ENCODE measurements at places on chromosomes 5 and 9.
A peak's percentile ranks its signal among the peaks of the same experiment; 100 is the strongest.

DNA sequence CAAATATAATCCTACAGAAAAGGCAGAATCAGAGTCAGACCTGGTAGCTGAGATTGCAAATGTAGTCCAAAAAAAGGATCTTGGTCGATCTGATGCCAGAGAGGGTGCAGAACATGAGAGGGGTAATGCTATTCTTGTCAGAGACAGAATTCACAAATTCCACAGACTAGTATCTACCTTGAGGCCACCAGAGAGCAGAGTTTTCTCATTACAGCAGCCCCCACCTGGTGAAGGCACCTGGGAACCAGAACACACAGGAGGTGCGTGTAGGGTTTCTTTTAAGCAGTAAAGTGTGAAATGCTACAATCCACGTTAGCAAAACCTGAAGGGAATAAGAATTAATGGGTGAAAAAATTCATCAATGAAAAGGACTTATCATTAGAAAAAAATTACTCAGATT, 145.8 kb downstream of the GIN1 start:
- DNase-seq = no peak

DNA sequence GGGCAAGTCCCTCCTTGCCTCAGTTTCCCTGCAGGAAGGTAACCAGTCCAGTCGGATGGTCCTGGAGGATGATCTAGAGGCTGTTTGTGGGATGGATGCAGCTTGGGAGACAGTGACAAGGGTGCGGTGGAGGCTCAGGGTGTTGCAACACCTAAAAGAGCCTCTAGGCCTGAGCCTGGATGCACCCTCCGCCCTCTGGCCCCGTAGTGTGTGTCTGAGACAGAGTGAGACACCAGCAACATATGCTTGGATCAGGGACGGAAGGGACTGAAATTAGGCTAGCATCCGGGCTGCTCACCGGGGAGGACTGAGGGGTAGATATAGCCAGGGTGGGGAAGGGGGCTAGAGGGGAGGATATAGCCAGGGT, 1.1 kb downstream of the CRAT start:
- DNase-seq = peak; percentile 41

DNA sequence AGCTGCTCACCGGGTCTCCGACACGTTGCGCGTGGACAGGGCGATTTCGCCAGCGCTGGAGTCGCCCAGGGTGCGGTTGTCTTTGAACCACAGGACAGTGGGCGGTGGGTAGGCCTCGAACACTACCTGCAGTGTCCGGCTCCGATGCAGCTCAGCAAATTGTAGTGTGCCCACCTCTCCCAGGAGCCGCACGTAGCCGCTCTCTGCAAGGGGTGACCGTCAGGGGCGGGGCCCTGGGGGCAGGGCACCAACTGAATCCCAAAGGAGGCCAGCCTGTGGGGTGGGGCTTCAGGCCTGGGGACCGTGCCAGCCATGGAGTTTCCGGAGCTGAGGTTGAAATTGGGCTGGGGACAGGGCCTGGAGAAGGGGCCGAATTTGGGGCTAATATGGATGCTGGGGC, 22.9 kb downstream of the PDGFRB start:
- no peak for DNase-seq

DNA sequence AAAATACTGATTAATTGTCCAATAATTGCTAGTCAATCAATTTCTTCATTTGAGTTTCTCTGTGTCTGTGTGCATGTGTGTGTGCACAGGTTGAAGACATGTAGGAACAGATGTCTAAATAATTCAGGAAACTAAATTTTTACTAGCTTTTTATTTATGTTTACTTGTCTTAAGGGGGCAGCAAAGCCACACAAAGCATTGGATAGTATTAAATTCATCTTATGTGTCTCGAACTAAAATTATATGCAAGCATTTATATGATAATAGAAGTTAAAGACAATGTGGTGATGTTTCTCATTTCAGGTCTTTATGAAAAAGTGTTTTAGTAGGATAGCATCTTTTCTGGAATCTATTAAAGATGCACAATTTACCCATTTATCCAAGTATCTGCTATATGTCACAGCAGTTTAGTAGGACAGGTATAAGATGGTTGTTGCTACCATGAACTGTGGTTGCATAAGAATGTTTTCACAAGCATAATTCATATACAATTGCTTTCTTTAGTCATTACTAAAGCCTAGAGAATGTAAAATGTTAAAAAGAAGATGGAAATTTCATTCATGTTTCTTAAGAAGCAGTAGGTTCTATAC, 784.6 kb upstream of the NUDT12 start:
- DNase-seq = no peak

- DNase-seq = no peak
Measured at GRCh38 chr5:171989946-171990712, 16.3 kb downstream of the FBXW11 start.

DNA sequence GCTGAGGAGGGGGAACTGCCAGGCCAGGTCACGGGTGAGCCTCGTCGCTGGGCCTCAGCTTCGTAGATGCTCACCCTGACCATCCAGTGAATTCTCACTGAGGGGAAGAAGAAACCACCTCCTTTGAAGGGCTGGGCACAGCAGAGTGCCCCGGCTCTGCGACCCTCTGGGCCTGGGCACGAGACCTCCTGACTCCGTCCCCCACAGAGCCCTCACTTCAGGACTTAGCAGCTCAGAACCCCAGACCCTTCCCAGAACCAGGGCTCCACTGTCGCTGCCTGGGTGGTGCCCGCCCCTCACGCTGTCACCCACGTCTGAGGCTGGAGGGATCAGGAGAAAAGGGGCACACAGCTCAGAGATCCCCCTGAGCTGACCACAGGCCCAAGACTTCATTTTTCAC, 34.3 kb upstream of the TMEM250 start:
- DNase-seq = no peak

- DNase-seq = peak; percentile 26
Measured at GRCh38 chr5:134649163-134649835, 714 bp downstream of the SEC24A start.

GRCh38 chr9:93592643-93593021, 16.2 kb downstream of the PHF2 start:
- DNase-seq = no peak

GRCh38 chr9:99368341-99369326, 146.6 kb downstream of the SEC61B start:
- peak; percentile 56 for DNase-seq

DNA sequence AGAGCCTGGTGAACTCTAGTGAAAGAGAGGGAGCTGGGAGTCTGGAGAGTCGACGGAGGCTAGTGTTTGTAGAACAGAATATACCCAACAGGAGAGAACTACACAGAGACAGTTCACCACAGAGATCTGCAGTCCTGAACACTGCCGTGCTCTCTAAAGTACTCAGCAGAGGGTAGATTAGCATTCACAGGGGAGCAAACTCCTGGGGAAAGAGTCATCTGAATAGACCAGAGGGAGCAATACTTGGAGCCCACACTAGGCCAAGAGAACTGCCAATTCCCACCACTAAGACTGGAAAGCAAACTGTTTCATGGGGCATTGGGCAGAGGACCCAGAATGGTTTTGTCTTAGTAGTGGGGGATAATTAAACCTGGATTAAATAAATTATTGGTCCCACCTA, 235.6 kb downstream of the EDIL3 start:
- no peak for DNase-seq

DNA sequence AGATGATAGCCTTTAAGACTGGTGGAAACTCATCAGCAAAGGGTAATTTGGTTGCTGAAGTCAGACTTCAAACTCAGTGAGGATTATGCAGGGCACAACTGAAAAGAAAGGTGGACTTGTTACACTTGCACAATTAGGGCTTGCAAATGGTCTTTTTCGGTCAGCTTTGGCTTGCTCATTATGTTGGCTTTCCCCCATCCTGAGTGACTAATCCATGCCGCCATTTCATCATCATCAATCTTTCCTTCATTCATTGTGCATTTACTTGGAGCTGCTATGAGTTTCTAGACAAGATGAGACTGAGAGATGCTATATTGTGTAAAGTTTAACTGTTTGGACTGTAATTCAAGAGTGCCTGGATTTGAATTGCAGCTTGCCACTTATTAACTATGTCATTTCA, 134.8 kb upstream of the PPP1R2B start:
- DNase-seq = no peak

DNA sequence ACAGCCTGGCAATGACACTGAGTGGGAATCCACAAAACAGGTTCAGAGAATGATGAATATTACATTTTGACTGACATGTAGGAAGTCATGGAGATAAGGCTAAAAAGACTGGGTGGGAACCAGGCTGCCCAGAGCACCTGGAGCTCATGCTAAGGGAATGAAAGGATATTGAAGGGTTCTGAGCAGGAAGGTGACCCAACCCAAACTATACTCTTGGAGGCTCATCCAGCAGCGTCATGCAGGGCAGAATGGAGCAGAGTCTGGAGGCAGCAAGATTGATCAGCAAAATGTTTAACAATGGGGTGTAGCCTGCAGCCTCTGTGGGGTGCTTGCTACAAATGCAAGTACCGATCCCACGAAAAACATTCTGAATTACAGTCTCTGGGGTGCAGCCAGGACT, 120.2 kb downstream of the PSD2 start:
- no peak for DNase-seq

DNA sequence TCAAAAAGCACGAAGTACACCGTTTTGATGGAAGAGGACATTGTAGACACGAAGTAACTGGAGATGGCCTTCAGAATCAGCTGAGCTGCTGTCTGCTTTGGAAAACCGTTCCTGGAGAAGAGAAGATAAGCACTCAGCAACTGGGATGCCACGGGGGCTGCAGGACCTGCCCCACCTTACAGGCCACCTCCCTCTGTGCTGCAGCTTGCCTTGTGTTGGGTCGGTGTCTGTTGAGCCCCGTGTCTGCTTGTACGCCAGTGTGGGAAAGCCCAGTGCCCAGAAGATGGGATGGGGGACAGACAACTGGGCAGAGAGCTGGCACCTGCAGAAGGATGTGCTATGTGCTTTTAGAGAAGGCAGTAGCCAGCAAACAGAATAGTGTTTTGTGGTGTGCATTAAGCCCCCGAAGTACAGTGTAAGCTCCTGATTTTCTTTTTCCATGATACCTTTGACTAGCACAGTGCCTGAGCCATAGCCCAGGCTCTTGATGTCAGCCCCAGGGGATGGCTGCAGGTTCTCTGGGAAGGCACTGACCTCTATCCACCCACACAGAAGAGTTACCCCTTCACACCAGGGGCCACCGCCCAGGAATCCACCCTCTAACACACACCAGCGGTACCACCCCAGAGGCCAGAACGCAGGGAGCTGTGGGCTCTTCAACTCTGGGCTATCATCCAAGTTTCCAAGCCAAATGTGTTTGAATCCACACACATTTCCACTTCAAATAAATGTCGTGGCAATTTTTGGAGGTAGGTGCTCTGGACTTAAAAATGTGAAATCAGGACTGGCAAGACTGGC, 63.8 kb downstream of the MACROH2A1 start:
- no peak for DNase-seq

GRCh38 chr5:128765448-128766061, 199.7 kb upstream of the SLC27A6 start:
- no peak for DNase-seq

DNA sequence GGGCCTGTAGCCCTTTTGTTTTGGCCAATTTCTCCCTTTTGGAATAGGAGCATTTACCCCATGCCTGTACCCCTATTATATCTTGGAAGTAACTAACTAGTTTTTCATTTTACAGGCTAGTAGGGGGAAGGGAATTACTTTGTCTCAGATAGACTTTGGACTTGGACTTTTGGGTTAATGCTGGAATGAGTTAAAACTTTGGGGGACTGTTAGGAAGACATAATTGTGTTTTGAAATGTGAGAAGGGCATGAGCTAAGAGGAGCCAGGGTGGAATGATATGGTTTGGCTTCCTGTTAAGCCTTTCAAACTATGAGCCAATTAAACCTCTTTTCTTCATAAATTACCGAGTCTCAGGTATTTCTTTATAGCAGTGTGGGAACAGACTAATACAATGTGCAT, 168.1 kb downstream of the FGF1 start:
- DNase-seq = no peak

GRCh38 chr9:32869404-32869803, 86.1 kb downstream of the TMEM215 start:
- no peak for DNase-seq

DNA sequence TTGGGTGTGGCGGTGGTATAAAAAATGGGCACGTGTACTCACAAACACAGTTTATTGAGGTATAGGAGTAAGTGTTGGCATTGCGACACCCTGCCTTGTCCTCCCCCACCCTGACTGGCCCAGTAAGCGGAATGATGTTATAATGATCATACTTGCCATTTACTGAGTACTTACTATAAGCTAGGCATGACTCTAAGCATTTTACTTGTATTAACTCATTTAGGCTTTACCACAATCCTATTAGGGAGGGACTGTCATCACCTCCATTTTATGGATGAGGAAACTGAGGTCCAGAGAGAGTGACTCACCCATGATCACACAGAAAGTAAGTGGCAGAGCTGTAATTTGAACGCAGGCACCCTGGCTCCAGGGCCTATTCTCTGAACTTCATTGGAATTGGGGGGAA, 2.3 kb downstream of the SMIM3 start:
- peak; percentile 81 for DNase-seq

GRCh38 chr5:93589829-93590215, 6.8 kb downstream of the NR2F1 start:
- DNase-seq = no peak

GRCh38 chr5:9596171-9596780, 33.9 kb downstream of the TAS2R1 start:
- no peak for DNase-seq

- peak; percentile 8 for DNase-seq
Measured at GRCh38 chr9:14312719-14313377, 1.1 kb downstream of the NFIB start.

DNA sequence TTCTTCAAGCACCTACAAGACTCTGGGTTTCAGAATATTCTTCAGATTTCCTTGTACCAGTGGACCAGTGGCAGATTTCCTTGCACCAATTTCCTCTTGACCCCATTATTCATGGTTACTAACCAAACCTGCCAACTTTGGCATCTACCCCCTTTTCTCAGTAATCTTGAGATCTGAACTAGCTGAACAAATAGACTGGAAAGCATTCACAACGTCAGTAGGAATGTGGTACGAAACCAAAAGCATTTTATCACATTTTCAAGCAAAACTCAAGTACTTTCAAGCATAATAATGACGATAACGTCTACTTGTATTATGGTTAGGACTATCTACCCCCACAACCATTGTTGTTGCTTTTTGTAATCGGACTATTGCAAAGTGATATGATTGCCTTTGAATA, 1217.3 kb downstream of the PTPRD start:
- DNase-seq = no peak

DNA sequence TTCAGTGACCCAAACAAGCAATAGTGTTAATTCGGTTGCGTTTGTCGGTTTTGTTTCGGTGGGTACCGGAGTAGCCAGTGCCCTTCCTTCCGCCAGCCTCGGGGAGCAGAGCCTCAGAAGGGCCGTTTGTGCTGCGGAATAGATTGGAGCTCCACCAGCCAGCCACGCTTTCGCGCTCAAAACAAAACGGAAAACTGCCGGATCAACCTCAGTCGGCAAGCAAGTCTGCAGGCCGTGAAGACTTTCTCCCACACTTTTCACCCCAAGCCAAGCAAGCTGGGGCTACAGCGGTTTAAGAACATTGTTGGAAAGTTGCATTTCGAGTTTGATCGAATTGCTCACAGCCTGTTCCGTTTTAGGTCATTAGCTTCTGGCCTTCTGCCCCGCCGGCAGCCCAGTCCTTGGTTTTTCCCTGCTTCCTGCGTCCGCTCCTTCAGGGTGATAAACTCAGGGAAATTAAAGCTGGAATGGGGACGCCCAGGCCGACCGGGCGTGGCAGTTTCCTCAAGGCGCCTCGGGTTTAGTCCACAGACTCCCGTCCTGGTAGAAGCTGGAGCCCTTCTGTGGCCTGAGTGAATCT, 803 bp upstream of the CCNO start:
- peak; percentile 55 for DNase-seq

- no peak for DNase-seq
Measured at GRCh38 chr9:78502566-78502965, 205.6 kb downstream of the PSAT1 start.

Measured in EL (cell line).